ENCODE measurements at places on chromosomes 16 and 17.

DNA sequence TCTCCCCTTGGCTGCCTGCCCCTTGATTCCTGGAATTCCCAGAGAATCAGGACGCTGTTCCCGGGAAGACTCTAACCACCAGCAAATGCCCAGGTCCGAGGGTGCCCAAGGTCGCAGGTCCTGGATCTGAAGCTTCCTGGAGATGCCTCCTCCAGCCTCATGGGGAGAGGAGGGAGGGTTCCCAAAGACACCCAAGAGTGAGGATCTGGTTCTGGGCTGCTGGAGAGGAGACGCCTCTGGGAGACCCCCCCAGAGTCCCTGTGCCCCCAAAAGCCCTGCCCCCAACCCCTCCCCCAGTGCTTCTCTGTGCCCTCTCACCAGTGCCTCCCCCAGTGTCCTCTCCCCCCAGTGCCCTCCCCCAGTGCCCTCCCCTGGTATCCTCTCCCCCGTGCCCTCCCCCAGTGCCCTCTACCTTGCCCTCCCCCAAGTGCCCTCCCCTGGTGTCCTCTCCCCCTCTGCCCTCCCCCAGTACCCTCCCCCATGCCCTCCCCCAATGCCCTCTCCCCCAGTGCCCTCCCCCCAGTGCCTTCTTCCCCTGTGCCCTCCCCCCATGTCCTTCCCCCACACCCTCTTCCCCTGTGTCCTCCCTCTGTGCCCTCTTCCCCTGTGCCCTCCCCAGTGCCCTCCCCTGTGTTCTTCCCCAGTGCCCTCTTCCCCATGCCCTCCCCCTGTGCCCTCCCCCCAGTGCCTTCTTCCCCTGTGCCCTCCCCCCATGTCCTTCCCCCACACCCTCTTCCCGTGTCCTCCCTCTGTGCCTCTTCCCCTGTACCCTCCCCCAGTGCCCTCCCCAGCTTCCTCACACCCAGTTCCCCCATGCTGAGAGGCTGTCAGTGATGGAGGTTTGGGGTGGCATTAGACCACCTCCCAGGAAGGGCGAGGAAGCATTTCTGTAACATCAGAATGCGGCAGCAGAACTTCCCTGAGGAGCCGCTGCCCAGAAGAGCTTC, 6.3 kb upstream of the SECTM1 start:
- no peak for DNase-seq

DNA sequence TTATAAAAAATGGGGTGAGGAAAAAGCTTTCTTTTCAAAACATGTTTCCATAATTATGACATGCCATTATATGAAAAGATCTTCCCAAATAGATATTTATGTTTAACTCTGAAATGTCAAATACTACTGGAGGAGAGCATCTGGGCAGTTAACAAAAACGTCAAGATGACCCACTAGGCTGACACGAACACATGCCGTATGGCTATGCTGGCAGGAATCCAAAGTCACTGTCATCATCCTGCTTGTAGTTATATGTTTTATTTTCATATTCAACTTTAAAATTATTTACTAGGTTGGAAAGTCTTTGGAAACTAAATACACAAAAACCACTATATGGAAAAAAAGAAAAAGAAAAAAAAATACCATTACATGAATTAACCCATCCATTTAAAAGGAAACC, 27.3 kb downstream of the ANKFY1 start:
- no peak for DNase-seq

GRCh38 chr16:8936421-8936820, 27.3 kb downstream of the USP7 start:
- DNase-seq, result no peak

DNA sequence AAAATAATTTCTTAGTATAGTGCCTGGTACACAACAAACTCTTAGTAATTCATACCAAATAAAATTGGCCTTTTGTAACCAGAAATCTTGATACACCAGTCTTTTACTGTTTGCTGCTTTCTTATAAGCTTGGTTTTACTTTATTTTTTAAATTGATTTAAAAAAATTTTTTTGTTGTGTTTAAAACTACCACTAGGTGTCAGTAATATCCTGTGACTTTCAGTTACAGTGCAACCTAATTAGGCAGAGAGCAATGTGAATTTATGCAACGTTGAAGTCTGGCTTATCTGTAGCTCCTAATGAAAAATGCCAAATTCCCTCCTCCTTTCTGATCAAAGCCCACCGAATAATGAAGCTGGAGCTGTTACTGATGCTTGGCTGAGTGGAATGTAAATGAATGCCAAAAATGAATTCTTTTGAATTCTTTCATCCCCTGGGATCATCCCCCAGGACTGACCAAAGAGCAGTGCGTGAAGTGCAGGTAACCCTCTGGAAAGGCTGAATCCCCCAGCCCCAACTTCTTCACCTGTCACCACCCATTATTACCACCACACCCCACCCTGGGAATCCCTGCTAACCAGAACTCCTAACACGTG, 3.8 kb downstream of the ERCC4 start:
- no peak for DNase-seq

GRCh38 chr16:85704900-85705846, 16.4 kb upstream of the GINS2 start:
- DNase-seq, result no peak

- DNase-seq, result no peak
These were observed 120.6 kb upstream of the RBBP6 start for GRCh38 chr16:24418733-24419132.

GRCh38 chr17:5198472-5198871, 6.8 kb upstream of the ZNF594 start:
- no peak for DNase-seq

- no peak for DNase-seq
These were observed 314.1 kb upstream of the IRX5 start for GRCh38 chr16:54616610-54617009.

DNA sequence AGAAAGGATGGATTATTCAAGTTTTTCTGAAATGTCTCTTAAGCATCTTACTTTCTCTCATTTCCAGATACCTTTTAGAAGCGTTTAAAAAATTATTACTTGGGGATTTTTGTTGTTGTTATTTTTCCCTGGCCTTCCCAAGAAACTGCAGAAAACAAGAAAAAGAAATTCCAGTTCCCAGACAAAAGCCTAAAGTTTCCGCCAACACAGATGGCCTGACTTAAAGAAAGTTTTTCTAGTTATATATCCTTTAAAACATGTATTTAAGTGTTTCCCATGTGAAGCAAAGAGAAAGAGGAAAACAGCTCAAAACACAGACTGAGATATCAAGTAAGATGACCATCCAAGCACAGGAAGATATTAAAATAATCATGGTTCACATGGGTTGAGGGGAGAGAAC, 401.7 kb upstream of the MAF start:
- DNase-seq, result no peak

GRCh38 chr17:48016112-48016511, 21.5 kb downstream of the COPZ2 start:
- DNase-seq, result no peak

Measured in activated gamma-delta T cell (primary cell).